ENCODE measurements at places on chromosomes 11 and 22.

- no peaks in the 10 kb centered on the region for H3K27me3 ChIP-seq
- no peak overlapping the region for H3K27ac ChIP-seq
- peaks cover 4% of the 10 kb centered on the region for H3K36me3 ChIP-seq
- no peak for DNase-seq
These were observed 60.2 kb downstream of the MICAL3 start for GRCh38 chr22:17964156-17964555.

DNA sequence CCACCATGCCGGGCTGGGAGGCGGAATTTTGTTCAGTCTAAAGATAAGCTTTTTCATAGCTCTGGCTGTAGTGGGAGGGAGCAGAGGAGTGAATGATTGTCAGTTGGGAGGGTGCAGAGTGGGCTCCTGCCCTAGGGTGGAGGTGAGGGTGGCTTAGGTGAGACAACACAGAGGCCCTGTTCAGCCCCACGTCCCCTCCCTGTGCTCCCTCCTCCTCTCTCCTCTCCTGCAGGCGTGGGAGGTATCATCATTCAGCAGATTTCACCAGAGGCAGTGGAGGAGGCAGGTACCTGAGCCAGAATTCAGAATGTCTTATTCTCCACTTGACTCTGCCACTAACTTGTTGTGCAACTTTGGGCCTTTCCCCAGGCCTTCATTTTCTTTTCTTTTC is 1.7 kb upstream of the THRSP start:
- no peak for DNase-seq
- H3K4me3 ChIP-seq, result no peak overlapping the region
- no peaks in the 10 kb centered on the region for H3K27me3 ChIP-seq

DNA sequence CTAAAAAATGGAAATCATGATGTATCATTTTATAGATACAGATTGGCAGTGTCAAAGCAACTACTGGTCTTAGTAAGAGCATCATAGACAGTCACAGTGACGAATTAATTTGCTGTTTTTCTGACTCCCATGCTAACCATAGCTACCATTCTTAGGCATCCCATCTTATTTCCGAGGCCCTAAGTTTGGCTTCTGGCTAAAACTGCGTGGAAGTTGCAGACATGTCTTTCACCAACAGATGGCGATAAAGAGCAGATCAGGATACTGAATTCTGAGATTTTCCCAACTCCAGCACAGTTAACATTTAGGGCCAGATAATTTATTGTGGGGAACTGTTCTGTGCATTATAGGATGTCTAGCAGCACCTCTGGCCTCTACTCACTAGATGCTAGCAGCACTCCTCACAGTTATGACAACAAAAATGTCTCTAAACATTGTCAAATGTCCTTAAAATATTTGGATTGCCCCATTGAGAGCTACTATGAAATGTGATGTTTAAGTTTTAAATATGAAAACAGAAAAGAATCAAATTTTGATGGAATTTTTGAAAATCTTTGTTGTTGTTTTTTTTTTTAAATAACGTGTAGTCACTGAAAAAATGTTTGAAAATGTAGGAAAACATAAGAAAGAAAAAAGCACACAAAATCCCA is 16.3 kb downstream of the OR2AG2 start:
- no peaks in the 10 kb centered on the region for H3K27me3 ChIP-seq
- H3K27ac ChIP-seq, result no peak overlapping the region
- H3K4me1 ChIP-seq, result no peaks in the 10 kb centered on the region
- no peak overlapping the region for H3K4me3 ChIP-seq
- DNase-seq, result peak; percentile 11

GRCh38 chr22:49911881-49912625 is 6.2 kb downstream of the ALG12 start:
- no peak overlapping the region for H3K4me3 ChIP-seq
- no peak for DNase-seq
- no peaks in the 10 kb centered on the region for H3K27me3 ChIP-seq
- H3K27ac ChIP-seq, result no peak overlapping the region

GRCh38 chr11:1893581-1894359 is 2.1 kb upstream of the PRR33 start:
- no peak overlapping the region for H3K27ac ChIP-seq
- no peak overlapping the region for H3K4me3 ChIP-seq
- no peak for DNase-seq
- peaks cover under 1% of the 10 kb centered on the region for H3K4me1 ChIP-seq
- no peaks in the 10 kb centered on the region for H3K27me3 ChIP-seq

DNA sequence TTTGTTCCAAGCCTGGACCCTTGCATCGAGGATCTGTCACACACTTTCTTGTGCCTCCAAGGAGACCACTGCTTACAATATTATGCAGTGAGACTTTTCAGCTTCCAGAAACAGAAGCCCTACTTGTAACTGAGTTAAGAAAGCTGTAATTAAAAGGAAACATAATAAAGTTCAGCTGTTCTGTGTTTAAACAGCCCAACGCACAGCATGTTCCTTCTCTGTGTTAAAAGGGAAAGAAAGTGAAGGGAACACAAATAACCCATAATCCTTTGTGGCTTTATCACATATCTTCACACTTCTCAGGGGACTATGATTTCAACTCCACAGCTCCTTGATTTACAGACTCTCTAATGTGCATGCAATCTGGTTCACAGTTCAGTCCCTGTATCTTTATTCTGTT is 200.3 kb upstream of the MTNR1B start:
- no peak overlapping the region for H3K27ac ChIP-seq
- H3K4me1 ChIP-seq, result no peaks in the 10 kb centered on the region
- H3K36me3 ChIP-seq, result no peaks in the 10 kb centered on the region
- H3K4me3 ChIP-seq, result no peak overlapping the region
- no peak for DNase-seq

DNA sequence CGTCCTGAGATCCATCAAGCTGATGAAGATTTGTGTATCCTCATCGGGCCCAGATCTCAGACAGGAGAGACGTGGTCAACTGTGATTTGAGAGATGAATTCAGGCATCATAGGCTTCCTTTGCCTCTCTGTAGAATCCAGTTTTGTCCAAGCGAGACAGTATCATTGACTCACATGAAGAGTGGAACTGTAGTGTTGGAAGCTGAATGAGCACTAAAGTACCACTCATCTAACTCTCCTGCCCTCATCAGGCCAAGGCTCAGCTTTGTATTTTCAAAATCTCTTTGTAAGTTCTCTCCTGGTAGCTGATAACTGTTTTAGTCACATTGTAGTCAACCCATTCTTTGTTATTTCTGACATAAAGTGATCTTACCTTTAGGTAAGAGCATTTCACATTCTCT is 85.1 kb downstream of the KIRREL3 start:
- H3K27me3 ChIP-seq, result no peaks in the 10 kb centered on the region
- no peak overlapping the region for H3K4me3 ChIP-seq
- no peak overlapping the region for H3K27ac ChIP-seq
- H3K36me3 ChIP-seq, result no peaks in the 10 kb centered on the region
- H3K4me1 ChIP-seq, result no peaks in the 10 kb centered on the region

GRCh38 chr11:95668131-95668530 is 121.5 kb downstream of the FAM76B start:
- no peaks in the 10 kb centered on the region for H3K36me3 ChIP-seq
- no peak overlapping the region for H3K27ac ChIP-seq
- DNase-seq, result peak; percentile 66
- H3K4me3 ChIP-seq, result no peak overlapping the region
